ENCODE measurements at places on chromosomes 11 and 22.
A peak's percentile ranks its signal among the peaks of the same experiment; 100 is the strongest.

DNA sequence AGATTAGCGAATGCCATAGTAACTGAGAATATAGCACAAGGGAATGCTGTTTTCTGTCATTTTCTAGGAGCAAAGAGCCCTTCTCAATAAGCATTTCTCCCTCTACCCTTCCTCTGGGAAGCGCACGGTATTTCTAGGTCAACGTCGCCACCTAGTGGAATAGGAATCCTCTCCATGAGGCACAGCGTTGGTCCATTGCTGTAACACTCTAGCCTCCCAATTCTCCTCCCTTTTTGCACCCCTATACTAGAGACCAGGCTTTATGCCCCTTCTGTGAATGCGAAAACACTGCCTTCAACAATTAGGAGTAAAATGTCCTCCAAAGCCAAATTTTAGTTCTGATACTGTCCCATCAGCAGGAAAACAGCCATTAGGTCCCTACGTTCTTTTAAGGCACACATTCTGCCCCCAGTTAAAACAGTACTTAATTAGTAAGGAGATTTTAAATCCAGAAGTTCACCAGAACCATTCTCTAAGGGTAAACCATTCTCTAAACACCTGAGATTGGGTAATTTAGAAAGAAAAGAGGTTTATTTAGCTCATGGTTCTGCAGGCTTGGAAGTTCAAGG is 12.8 kb upstream of the HYLS1 start:
- DNase-seq: no peak

DNA sequence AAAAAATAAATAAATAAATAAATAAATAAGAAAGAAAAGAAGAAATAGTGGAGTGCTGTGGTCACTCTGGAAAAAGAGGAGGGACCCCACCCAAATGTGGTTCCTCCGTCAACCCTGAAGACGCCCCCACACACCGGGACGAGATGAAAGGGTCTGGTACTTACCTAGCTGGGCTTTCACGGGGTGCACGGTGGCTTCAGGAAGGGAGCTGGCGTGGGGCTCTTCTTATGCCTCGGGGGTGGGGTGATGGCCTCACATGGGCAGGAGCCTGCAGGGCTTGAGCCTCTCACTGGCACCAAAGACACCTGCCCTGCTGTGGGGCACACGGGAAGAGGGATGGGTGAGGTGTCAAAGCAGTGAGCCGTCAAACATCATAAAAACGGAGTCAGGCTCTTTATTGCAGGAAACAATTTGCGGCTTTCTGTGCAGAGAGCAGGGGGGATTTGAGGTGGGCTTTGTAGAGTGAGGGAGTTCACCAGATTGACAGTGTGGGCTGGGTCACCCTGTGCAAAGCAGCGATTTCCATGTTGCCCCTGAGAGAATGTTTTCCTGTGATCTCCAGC is 28.0 kb upstream of the KRTAP5-6 start:
- DNase-seq: no peak

- DNase-seq: no peak
Observed at GRCh38 chr11:96204366-96204659, 138.7 kb downstream of the MAML2 start.

GRCh38 chr11:129141748-129142523 is 50.2 kb downstream of the ARHGAP32 start:
- DNase-seq: no peak

DNA sequence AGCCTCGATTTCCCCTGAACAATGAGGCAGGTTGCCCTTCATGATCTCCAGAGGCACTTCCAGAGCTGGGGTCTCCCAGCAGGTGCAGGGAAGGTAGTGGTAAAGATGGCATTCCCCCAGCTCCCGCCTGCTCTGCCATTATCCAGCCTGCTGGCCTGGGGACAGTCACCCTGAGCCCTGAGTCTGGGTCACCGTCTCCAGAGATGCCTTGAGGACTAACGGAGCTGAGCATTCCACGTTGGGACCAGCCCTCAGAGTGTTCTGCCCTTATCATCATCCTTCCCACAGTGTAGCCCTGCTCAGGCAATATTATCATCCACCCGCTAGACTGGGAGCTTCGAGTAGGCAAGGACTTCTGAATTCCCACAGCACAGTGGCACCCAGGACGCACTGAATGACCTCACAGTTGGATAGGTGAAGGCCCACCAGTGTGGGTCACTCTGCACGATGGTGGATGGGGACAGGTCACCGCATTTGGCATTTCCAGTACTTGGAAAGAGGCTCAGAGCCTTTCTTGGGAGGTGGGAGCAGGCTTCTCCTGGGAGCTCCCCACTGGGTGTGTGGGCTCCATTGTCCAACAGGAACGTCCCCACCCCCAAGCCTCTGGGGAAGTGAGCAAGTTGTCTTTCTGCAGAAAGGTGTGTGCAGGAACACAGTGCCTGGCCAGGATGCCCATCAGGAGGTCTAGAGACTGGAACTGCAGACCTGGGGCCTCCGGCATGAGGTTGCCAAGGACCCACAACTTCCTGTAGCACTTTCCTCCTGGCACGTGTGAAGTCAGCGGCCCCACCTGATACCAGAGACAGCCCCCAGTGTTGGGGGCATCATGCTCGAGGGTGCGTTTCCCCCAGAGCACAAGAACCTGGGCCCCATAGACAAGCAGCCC is 51.4 kb upstream of the WNT7B start:
- DNase-seq: no peak

- DNase-seq: no peak
Observed at GRCh38 chr11:17476317-17477083, at the start of gene ABCC8. Gene ABCC8, minus strand, starts transcription at chr11:17476845. Its CDS starts 69 bp downstream, at chr11:17476776.

- DNase-seq: no peak
Observed at GRCh38 chr11:31826536-31827438, 15.7 kb upstream of the PAX6 start.

DNA sequence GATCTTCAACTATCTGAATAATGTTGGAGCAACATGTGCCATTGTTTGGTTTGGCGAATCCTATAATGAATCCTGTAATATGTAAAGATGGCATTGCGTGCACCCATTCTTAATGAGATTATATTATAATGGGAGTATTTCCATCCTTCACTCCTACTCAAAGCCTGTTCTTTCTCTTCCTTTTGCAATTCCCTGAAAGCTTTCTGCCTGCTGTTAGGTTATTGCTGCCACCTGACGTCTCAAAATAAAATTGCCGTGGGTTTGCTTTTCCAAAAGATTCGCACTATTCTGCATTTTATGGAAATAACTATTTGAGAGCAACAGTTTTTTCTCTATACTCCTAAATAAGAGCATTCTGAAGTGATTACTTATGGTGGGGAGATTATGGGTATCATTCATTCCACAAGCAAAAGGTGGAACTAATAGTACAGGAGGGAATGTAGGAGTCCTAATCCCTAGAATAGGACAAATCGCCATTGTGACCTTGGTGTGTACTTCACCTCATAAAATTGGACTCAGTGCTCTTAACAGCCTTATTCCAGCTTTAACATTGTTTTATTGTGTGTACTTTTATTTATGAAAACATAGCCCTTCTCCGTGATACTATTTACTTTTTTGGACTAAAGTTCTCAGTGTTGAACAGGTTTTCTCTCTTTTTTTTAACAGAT is 69.6 kb upstream of the ALKBH3 start:
- DNase-seq: no peak

DNA sequence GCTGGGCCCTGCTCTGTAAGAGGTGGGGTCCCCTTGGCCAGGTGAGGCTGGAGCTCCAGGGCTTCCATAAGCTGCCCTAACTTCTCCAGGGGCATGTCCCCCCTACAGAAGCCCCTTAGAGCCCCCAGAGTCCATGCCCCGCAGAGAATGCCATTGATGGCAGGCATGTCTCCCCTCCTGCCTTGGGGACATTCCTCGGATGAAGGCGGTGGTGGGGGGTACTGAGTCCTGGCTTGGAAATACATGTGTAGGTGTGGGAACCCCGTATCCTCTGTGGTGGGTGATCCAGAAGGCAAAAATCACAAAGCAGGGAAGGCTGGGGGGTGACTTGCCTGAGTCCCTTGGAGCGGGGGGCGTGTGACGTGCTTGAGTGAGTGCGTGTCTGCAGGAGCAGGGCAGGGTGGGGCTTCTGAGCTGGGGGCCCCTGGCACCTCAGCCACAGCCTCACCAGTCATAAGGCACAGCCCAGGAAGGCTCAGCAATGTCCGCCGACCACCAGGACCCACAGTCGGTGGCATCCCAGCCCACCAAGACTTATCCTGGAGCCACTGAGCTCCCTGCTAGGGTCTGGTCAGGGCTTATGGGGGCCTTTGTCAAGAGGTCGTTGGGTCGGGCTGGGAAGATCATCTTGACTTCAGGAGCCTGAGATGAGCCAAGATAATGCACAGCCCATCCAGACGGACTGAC is 69.8 kb upstream of the KCNQ1OT1 start:
- no peak for DNase-seq

DNA sequence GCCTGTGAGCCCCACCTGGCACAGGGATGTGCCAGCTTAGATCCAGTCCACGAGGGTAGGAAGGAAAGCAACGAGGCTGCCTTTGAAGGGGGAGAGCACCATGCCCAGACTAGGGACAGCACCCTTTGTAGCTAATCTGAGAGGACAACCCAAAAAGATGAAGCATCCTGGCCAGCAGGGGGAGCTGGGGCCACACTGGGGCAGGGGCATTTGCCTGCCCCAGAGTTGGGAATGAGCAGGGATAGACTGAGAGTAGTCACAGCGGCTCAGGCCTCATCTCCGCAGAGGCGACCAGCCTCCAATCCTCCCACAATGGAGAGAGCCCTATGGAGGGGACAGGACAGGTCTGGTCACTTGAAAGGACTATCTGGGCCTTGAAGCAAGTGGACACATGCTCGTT is 16.4 kb downstream of the LMO1 start:
- peak; percentile 9 for DNase-seq

GRCh38 chr22:49198705-49199084 is 629.0 kb downstream of the BRD1 start:
- DNase-seq: no peak

DNA sequence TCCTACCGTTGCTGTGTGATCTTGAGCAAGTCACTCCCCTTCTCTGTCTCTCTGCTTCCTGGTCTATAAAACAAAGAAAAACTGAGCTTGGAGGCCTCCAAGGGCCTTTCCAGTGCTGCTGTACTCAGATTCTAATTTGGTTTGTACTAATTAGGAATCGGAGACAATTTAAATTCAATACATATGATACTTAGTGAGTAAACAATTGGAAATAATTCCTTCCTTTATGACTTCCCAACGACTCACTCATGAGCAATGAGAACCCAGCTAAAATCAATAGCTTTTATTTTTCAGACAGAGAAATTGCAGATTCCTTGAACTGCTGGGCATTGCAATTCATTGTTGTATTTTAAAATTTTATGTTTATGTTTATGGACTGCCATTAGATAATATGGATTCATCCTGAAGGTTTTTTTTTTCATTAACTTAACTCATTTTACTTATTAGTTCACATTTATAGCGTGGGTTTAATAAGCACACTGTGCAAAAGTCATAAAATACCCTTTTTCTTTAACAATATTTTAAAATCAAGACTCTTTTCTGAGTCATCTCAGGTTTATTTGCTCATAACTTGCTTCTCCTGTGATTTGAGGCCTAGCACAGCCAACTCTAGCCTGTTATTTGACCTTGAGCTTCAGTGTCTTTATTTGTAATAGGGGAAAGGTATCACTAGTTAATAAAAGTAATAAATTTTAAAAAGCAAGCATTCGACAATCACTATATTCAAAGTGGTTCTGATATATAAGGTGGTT is 95.8 kb downstream of the TP53I11 start:
- no peak for DNase-seq

DNA sequence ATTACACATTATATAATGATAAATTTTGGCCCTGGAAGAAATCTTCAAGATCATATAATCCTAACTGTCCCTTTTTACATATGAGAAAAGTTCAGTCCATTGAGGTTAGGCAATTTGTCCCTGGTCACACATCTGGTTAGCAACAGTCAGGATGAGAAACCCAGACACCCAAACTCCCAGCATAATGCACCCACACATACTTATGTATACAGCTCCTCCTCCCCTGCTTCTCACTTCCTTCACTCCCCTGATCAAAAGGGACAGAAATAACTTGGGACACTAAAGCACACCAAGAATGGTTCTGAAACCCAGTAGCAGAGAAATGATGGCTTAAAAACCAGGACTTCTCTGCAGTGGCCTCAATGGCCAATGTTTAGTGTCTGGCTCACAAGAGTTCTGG is 11.1 kb downstream of the NUMA1 start:
- no peak for DNase-seq
